NCI-H524 treated with DMSO at 0.1 percent for 48 hours (cell line): ENCODE measurements at places on chromosomes 2 and 18.

DNA sequence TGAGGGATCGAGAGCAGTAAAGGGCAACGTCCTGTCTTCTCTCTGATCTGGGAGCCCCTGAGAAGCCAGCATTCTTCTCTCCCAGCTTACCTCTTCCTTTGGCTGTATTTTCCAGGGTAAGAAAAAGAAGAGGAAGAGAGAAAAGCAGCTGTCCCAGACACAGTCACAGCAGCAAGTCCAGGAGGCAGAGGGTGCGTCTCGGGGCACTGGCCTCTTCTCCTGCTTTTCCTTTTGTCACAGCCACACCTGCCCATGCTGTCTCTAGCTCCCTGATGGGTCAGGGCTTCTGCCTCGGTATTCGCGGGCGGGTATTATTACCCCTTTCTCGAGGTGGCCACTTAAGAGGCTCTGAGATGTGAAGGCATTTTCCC, 20.3 kb downstream of the TGOLN2 start:
- no peak for DNase-seq

GRCh38 chr2:237333748-237334147, 80.2 kb downstream of the COL6A3 start:
- DNase-seq: no peak

- no peak for DNase-seq
Observed at GRCh38 chr2:29193681-29194080, 78.5 kb downstream of the CLIP4 start.

- DNase-seq: no peak
Observed at GRCh38 chr2:156189584-156189983, 142.9 kb downstream of the NR4A2 start.

GRCh38 chr2:170999654-171000053, 70.6 kb downstream of the GORASP2 start:
- DNase-seq: no peak

DNA sequence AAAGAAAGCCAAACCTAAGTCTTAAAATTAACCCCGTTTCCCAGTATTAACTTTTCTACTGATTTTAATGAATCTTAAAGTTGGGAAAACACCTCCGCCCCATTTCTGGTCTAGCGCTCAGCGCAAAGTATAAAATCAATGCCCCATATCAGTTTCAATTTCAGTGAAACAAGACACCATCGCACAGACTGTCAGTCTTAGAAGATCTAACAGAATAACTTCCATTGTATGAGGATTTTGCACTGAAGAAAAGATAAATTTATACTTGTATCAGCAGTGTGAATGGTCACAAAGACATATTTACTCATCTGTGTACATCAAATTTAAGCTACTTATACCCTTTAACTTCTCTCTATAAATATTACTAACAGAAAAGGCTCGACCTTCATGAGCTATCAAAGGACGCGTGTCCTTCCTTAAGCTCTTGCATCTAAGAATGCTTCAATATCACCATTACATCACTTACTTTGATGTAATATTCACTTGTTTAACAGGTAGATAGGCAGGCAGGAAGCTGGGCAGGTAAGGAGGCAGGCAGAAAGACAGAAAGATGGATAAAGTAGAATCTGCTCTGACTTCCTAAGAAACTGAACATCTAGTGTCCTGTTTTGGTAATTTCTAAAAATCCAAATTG, 183.0 kb downstream of the TCF4 start:
- no peak for DNase-seq

GRCh38 chr2:44200011-44200410, 31.3 kb downstream of the PPM1B start:
- no peak for DNase-seq

DNA sequence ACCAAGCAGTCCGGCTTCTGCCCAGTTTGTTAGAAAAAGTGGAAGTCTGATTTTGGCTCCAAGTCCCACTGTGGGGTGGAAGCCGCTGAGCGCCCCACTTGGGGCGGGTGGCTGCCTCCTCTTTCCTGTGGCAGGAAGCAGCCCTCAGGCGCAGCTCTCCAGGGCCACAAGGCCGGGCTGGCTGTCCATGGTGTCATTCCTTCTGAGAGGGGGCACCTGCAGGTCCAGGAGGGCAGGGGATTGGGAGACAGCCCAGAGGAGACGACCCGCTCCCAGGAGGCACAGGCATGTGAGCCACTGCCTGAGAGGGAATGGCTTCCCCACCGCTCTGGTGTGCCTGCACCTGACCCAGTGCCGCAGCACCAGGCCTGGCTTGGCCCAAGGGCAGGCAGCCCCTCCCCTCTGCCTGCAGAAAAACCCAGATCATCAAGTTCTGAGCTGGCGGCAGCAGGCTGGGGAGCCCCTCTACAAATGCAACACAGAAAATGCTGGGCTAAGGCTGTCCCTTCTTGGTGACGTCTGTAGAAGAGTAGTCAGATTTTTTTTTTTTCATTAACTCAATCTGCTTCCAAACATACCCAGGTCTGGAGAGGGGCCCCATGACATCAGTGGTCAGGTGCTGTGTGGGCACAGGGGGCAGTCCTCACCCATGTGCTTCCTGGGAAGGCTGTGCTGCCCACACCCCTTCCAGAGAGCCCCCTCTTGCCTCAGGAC, 38.4 kb downstream of the HS6ST1 start:
- DNase-seq: no peak

- DNase-seq: no peak
Observed at GRCh38 chr2:100104718-100105677, 37.4 kb downstream of the AFF3 start.

GRCh38 chr2:38323623-38324022, 53.5 kb downstream of the ATL2 start:
- DNase-seq: no peak

DNA sequence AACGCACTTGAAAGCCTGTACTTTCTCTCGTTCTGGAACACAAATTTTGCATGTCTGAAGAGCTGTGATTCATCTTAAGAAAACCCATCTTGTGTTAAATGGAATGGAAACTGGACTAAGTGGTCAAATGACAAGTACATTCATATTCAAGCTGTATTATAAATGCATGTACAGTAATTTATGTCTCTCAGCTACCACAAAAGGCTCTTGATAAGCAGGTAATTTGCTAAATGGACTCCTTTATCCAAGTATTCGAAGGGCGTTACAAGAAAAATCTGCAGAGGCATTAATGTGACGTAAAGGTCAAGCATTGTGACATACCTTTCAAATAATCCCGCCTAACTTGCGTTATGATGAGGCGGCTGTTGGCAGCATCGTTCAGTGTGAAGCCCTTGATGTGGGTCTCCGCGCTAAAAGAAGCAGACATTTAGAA, 66.6 kb downstream of the ABCG8 start:
- no peak for DNase-seq

DNA sequence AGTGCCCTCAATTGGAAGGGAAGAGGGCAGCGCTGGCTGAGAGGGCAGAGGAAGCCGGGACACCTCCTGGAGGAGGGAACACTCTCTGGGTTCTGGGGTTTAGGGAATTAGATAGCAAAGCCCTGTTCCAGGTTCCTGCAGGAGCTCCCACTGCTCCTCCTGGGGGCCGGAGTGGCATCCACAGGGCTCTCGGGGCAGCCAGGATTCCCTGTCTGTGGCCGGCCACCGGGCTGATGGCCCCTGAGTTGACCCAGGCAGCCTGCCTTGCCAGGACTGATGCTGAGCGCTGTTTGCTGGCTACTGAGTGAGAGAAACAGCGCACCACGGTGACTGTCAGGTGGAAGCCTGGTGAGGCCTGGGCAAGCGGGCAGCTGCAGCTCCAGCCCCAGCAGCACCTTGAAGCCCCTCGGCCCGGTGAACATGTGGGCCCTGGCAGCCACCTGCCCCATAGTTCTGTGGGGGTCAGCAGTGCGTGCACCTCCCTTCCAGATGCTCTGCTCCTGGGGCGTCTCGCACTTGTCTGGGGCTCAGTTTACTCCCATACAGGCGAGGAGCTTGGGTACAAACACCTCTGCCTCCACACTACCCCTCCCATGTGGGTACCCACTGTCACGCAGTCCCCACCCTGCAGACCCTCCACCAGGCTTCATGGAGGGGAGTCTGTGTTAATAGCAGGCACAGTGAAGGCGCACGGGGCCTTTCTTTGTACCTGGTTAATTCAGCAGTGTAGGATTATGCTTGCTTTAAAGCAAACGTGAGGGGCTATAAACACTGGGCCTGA, 7.7 kb upstream of the ALLC start:
- DNase-seq: no peak

DNA sequence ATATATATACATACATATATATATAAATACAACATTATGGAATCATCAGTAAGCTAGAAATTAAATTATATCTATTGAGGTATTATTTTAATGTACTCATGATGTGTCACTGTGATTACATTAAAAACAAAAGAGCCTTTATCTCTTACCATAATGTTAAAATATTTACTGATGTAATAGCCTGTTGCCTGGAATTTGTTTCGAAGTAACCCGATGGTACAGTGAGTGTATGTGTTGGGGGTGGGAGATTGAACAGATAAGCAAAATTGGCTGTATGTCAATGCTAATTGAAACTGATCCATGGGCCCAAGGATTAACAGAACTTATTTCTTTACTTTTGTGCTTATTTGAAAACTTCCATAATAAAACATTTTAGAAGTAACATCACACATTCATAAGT, 1473.2 kb downstream of the LRP1B start:
- no peak for DNase-seq

GRCh38 chr2:18604531-18604885, 15.1 kb upstream of the NT5C1B start:
- no peak for DNase-seq

DNA sequence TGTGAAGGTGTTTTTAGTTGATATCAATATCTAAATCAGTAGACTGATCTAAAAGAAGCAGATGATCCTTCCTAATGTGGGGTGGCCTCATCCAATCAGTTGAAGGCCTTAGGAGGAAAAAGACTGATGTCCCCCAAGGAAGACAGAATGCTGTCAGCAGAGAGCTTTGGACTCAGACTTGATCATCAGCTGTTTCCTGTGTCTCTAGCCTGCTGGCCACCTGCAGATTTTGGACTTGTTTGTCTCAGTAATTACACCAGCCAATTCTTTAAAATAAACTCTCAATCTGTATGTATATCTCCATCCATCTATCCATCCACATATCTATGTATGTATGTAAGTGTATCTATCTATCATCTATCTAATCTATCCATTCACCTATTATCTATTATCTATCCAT, 301.3 kb downstream of the LPIN1 start:
- no peak for DNase-seq

DNA sequence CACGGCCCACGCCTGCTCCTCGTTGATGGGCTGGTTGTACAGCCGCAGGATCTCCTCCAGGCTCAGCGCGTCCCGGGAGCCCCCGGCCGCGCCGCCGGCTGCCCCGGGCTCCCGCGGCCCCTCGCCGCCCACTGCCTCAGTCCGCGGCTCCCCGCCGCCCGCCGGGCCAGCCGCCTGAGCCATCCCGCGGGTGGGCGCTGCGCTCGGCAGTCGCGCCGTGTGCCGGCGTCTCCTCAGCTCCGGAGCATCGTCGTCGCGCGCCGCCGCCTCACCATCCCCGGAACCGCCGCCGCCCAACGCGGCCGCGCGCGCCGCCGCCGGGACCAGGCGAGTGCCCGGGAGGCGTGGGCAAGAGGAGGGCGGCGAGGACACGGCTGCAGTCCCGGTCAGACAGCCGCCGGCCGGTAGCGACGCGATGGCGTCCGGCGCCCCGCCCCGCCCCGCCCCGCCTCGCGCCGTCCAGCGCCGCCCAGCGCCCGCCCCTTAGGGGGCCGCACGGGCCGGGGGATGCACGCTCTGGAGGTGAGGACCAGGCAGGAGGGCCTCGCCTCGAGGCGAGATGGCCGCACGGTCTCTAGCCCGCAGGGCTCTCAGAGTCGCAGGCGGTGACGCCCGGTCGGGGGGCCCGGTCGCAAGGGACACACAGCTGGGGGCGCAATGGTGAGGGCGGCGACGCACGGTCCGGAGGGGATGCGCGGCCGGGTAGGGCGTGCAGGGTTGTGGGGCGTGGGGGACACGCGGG, at the start of gene SPIRE1:
Gene SPIRE1 (minus strand): TSS at position 424 of the 742 bp plus-strand sequence. CDS start 241 bp downstream, at position 183.
- DNase-seq: no peak
